B cell (primary cell): ENCODE measurements at places on chromosomes 1 and 21.

DNA sequence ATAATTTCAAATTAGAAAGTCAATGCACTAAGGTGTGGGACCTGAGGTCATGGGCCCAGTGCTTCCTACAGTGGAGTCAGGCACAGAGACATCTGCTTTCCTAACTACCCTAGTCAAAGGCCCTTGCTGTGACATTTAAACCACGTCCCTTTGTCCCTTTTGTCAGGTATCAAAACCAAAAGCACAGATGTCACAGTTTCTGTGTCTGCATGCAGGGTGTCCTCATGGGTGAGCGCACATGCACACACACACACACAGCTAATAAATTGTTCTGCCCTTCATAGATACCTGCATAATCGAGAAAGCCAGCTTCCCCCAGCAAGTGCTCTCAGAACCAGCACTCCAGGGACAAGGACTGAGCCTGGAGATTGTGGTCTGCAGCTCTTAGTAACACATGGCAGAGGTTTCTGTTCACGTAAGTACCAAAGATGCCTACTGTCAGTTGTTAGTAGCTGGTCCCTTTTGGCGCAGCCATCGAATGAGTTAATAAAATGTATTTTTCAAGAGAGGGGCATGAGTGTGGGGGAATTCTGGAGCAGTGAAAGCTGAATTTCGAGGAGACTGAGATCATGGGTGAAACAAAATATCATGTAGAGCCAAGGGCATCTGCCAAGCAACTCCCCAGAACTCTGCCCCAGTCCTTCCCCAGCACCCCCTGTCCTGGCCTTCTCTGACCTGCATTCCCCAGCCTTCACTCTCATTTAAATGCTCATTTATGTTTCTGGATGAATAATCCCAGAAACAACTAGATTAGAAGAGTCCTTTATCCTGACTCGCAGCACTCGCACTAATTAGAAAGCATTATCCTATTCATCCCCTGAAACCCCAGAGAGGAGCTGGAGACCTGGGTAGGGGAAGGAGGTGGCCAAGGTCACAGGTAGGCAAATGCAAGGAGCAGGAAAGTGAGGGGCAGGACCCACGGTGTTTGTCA, 25.5 kb downstream of the TNR start:
- no peak for DNase-seq

DNA sequence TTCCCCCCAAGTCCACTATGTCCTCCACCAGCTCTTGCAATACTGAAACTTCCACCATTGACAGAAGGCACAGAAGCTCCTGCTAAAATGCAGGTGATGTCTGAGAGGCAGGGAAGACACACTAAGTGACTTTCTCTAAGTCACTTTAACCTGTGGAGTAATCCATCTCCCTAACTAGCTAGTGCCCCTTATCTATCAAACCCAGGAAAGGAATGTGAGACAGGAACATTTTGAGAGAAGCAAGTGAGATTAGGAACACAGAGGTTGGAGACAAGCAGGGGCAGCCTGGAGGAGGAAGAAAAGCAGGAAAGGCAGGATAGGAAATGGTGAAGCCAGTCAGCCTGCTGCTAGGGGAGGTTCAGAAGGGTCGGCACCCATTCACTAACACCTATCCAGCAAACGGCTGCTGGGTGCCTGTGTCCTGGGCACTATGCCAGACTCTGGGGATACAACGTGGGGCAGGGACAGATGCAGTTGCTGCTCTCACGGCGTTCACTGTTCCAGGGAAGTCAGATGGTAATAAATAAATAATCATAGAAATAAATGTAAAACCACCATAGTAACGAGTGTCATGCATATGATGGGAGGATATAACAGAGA, 7.0 kb downstream of the GPA33 start:
- no peak for DNase-seq

DNA sequence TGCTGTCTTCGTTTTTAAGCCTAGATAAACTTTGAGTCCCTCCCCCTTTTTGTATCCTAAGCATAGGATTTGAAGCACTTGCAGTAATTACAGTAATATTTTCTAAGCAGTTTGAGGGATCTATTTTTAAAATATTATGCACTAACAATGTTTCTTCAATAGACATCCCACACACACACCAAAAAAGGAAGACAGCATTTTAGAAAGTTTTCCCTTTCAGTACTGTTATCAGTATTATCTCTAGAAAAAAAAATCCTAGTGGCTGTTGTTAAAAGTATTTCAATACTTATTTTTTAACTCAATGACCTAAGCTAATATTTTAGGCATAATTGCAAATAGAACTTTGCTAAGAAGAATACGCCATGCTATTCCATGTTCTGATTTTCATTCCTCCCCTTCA, 15.1 kb downstream of the MCOLN3 start:
- no peak for DNase-seq

GRCh38 chr1:52503706-52504105, 49.2 kb downstream of the TUT4 start:
- no peak for DNase-seq

- DNase-seq, result no peak
Observed at GRCh38 chr1:29698626-29699025, 462.3 kb downstream of the PTPRU start.

- DNase-seq, result no peak
Observed at GRCh38 chr21:35716876-35717565, 343.3 kb downstream of the SETD4 start.

DNA sequence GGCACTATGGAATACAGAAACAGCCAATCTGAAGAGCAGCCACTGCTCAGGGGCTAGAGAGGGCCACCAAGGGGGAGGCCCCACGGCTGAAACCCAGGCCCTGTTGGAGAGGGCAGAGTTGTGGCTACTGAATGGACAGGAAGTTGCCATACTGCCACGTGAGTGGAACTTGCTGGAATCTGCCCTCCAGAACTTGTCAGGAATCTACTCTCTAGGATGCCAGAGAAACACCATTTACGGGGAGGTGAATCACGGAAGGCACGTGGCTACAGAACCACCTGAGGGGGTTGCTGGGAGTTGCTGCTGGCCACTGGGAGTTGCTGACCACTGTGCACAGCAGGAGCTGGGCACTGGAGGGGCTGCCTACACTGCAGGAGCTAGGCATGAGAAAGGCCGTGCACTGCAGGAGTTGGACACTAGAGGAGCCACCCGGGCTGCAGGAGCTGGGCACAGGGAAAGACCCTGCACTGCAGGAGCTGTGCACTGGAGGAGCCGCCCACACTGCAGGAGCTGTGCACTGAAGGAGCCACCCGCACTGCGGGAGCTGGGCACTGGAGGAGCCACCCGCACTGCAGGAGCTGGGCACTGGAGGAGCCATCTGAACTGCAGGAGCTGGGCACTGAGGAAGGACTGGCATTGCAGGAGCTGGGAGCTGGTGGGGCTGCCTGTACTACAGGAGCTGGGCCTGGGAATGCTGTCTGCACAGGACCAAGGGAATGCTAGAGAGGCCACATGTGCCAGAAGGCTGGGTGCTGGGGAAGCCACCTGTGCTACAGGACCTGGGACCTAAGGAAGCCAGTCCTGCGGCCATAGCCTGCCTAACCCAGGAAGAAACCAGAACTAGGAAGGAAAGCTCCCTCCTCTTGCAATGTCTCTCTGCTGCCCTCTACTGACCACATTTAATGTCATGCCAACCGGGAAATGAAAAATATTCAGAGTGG, 343.4 kb downstream of the MATN1 start:
- DNase-seq, result peak; percentile 75

DNA sequence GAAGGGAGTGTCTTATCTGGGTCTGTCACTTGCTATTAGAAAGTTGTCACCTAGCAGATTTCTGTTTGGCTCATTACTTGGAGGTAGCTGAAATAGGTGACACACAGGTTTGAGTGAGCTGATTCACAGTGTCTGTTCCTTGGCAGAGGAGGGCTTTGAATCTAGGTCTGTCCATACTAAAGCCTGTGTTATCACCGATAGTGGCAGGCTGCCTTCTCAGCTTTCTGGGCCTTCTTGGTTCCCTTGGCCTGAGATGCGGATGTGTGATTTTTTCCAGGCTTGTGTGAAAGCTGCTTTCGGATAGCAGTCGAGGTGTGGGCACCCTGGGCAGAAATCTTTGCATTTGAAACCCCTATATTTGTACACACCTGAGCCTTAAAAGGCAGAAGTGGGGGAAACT, 73.9 kb downstream of the ACTL8 start:
- DNase-seq, result no peak

- DNase-seq, result no peak
Observed at GRCh38 chr1:10675813-10676212, 120.6 kb downstream of the CASZ1 start.

- DNase-seq, result no peak
Observed at GRCh38 chr1:213728593-213729536, 258.9 kb upstream of the PROX1 start.

- no peak for DNase-seq
Observed at GRCh38 chr1:99326215-99326949, 62.1 kb downstream of the PLPPR4 start.

DNA sequence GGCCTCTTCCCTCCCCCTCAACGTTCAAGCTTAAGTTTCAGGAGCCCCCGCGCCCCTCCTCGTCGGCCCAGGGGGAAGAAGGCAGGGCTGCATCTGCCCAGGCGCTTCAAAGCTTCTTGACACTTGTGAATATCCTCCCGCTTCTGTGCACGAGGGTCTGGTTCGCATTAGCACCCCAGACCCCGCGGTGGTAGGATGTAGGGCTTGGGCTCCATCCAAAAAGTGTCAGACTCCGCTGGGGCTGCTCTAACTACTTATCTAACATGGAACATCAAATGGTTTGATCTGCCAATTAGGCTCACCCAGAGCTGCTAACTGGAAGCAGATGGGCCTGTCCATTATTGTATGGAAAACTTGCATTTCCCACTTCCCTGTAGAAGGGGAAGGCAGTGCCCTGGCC, 28.9 kb downstream of the TAS1R2 start:
- no peak for DNase-seq

DNA sequence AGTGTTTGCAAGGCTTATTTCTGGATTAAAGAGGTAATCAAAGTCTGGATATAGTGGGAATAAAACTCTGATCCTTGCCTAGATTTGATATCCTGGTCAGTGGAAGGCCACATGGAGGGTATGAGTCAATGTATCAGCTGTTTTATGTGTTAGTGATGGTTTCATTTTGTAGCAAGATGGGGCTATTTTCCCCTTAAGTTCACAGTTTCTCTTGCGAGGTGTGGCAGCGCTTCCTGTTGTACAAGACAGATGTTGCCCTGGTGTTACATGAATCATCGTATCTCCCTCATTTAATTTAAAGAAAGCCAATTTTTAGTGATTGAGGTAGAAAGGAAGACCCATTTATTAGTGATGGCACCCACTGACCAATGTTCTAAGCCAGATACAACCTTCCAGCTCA, 220.2 kb downstream of the DUSP10 start:
- DNase-seq, result no peak

GRCh38 chr1:99705385-99705784, 59.5 kb downstream of the PALMD start:
- no peak for DNase-seq
